ENCODE measurements at places on chromosomes 7 and 10.

GRCh38 chr7:131625817-131626372 is 69.5 kb upstream of the PODXL start:
- no peak for DNase-seq

GRCh38 chr7:112830769-112831168 is 40.6 kb upstream of the TMEM168 start:
- DNase-seq = no peak

- no peak for DNase-seq
Measured at GRCh38 chr7:105992905-105993304, 29.8 kb downstream of the CDHR3 start.

DNA sequence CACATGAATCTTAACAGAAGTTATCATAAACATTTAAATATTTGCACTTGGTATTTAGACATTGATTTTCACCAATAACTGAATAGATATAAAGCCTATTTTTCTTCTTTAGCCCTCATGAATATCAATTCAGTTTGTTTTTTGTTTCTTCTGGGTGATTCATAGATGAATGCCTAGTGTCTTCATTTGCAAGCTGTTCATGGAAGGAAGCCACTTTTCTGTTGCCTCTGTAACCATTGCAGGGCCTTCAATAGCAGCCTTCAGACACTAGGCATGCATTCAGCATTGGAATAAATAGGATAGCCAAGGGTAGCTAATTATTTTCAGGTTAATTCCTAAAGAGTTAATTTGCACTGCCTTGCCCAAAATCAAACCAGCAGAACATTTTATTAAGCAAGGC is 375.3 kb downstream of the DPP6 start:
- no peak for DNase-seq

DNA sequence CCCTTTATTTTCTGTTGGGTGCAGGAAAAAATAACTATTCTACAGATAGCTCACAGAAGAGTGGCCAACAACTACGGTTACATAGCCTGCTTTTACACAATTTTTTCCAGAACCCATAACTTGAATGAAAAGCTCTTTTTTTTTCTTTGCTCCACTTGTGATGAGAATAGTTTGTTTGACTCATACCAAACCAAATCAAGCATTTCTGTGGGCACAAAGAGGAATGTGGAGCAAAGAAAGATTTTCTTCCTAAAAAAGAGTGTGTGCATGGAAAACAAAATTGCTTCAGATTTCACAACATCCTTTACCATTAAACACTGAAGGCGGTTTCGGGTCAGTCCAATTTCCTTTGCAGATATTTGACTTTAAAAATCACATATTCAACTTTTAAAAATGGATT is 54.8 kb upstream of the RAB11FIP2 start:
- no peak for DNase-seq

Data from stimulated activated CD8-positive, alpha-beta memory T cell treated with anti-CD3 and anti-CD28 coated beads, Interleukin-4, amount 100 ng/mL, for 1 hour (primary cell).